ENCODE measurements at places on chromosomes 13 and 19.
A peak's percentile ranks its signal among the peaks of the same experiment; 100 is the strongest.

DNA sequence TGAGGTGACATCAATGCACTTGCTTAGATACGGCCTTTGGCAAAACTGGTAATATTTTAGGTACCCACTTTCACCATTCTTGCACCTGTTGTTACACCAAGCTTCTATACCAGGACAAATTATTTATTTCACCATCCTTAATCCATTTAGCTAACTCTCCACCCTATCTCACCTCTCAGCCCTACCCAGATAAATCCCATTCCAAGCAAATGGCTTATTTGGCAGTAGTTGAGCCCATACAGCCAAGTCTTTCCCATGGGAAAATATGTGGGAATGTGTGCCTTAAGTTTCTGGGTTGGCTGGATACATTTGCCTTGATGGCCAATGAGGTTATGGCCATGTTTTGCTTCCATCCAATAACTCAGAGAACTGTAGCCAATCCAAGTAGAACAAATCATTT lies 551.9 kb downstream of the GPC6 start:
- no peak for DNase-seq

DNA sequence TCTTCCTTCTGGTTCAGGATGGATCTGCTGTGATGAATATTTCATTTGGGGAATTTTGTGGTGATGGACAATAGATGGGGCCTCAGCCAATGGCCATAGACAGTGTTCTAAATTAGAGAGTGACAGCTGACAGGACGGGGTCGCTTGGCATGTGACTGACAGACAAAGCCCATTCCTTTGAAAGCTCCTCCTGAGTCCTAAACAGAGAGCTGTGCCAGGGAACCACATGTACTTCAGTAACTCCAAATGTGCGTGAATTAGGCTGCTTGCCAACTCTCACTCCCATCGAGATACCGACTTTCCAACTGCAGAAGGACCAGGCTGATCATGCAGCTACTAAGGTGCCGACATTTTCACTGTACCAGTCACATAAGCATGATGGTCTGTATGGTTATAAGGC lies 187.7 kb downstream of the SHISA2 start:
- no peak for DNase-seq

- DNase-seq: peak; percentile 41
Measured at GRCh38 chr19:44891016-44891882, at the start of gene TOMM40. TOMM40 (plus strand) TSS chr19:44891254; CDS start chr19:44891416, 162 bp downstream.

GRCh38 chr19:20365146-20365545 lies 198.1 kb downstream of the ZNF486 start:
- no peak for DNase-seq

GRCh38 chr13:73074014-73074413 lies 15.2 kb downstream of the KLF5 start:
- no peak for DNase-seq

DNA sequence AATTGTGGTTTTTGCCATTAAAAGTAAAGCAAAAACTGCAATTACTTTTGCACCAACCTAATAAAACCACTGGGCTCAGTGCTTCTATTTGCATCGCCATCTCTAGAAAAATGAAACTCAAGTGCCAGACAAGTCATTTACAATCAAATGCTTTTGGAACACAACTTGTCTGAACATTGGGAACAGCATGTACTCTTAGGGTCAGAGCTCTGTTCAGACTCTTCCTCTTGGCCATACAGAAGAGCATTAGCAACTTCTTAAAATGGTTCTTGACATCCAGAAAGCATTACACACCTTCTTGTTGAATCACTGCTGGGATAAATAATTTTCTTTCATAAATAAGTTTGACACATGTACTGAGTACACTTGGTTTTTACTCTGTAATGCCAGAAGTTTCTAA lies 272.5 kb downstream of the DCLK1 start:
- DNase-seq: no peak

GRCh38 chr13:50225193-50226155 lies 210.2 kb downstream of the KCNRG start:
- DNase-seq: no peak

- DNase-seq: no peak
Measured at GRCh38 chr19:6066661-6067646, 43.3 kb downstream of the RFX2 start.

GRCh38 chr19:40756502-40757110 lies 5.6 kb downstream of the SNRPA start:
- no peak for DNase-seq

GRCh38 chr13:63910511-63910910 lies 2494.9 kb upstream of the PCDH20 start:
- DNase-seq: no peak

DNA sequence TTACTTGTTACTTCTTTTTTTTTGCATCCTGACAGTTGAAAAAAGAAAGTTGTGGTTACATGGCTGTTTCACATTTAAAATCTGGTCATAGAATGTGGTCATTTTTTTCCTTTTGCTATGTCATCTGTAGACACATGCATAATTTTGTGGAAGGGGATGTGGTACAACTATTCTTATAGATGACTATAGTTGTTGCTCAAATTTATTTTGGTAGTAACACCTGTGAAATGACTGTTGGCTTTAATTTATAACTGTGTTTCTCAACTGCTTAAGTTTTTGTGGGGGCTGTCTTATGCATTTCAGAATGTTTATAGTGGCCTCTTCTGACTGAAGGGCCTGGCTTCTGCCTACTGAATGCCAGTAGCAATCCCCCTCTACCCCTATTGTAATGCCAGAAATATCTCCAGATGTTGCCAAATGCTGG lies 130.5 kb downstream of the PAN3 start:
- DNase-seq: no peak

- DNase-seq: no peak
Measured at GRCh38 chr19:39319892-39320248, 793 bp downstream of the LRFN1 start.

GRCh38 chr13:35347679-35348205 lies 128.7 kb downstream of the MAB21L1 start:
- no peak for DNase-seq

DNA sequence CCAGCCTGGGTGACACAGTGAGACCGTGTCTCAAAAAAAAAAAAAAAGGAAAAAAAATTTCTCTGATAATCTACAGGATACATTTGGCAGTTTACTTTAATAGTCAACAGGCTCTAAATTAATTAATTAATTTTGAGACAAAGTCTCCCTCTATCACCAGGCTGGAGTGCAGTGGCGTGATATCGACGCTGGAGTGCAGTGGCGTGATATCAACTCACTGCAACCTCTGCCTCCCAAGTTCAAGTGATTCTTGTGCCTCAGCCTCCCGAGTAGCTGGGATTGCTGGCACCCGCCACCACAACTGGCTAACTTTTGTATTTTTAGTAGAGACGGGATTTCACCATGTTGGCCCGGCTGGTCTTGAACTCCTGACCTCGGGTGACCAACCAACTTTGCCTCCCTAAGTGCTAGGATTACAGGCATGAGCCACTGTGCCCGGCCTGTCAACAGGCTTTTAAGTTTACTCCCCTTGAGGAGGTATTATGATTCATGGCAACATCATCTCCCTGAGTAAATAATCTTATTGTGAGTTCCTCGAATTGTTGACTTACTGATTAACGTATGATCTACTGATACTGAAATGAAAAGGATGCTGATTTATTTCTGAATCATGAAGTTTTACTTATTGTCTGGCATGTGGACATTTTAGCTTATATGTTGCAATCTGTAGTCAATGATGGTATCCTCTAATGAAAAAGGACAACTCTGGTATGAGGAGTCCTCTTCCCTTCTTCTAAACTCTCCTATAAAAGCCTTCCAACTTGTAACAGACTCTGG lies 21.3 kb upstream of the MTRF1 start:
- DNase-seq: no peak

- no peak for DNase-seq
Measured at GRCh38 chr19:57633832-57634131, 814 bp downstream of the ZNF211 start.

DNA sequence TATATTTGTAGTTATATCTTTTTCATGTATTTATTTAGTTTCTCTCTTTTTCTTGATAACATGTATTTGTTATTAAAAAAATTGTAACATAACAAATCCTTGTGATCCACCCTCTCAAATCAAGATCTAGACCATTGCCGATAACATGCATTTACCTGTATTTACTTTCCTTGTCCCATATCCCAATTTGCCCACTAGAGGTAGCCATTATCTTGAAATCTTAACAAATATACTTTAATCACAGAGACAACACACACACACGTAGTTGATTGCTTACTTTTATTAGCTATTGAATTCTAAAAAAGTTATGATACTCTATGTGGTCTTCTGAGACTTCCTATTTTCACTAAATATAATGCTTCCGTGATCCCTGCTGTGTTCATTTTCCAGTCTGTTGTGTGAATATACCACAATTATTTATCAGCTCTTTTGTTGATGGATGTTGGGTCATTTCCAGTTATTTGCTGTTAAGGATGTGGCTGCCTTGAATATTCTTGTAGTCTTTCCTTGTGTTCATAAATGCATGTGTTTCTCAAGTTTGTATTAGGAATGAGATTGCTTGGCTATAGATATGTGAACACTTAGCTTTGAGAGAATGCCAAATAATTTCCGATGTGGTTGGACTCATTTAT lies 31.3 kb upstream of the ZMYM2 start:
- DNase-seq: no peak

GRCh38 chr19:34282611-34283519 lies 28.5 kb downstream of the GARRE1 start:
- DNase-seq: no peak

DNA sequence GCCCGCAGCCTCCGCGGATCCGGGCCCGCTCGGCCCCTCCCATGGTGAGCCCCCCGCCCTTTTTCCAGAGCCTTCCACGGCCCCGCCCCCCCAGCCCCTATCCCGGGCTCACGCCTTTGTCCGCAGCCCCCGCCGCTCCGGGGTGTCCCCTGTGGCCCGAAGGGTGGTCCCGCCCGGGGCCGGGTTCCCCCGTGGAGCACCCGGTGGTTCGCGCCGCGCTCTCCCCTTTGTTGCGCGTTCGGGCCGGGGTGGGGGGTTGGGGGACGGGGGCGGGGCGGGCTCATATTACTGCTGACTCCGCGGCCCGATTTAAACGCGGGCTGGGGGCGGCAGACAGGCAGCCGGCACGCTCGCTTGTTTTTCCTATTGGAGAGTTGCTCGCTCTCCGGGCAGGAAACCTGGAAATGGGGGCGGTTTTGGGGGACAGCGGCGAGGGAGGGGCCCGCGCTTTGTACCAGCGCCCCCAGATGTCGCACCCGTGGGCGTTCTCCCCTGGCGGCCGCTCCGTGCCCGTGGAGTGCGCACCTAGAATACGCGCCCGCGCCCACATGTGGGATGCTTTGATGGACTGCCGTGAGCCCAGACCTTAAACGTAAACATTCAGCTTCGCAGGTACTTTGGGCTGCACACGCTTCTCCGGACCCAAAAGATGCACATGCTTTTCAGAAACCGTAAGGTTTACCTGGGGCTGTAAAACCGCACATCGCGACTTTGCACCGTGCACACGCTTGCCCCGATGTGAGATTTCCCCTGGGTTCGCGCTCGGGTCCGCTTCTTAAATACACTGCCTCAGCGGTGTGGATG lies 699 bp downstream of the PTOV1 start:
- no peak for DNase-seq

- no peak for DNase-seq
Measured at GRCh38 chr19:4581666-4582553, 22.4 kb upstream of the SEMA6B start.

DNA sequence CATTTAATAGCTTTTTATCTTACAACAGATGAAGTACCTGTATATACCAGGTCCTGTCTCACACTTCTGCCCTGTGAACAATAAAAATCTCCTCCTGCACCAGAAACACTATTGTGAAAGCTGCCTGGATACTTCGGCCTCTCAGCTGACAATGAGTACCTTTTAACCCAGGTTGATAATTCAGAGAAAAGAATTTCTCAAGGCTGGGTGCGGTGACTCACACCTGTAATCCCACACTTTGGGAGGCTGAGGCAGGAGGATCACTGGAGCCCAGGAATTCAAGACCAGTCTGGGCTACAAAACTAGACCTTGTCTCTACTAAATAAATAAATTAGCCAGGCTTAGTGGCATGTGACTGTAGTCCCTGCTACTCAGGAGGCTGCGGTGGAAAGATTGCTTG lies 65.3 kb upstream of the TM9SF2 start:
- DNase-seq: no peak

DNA sequence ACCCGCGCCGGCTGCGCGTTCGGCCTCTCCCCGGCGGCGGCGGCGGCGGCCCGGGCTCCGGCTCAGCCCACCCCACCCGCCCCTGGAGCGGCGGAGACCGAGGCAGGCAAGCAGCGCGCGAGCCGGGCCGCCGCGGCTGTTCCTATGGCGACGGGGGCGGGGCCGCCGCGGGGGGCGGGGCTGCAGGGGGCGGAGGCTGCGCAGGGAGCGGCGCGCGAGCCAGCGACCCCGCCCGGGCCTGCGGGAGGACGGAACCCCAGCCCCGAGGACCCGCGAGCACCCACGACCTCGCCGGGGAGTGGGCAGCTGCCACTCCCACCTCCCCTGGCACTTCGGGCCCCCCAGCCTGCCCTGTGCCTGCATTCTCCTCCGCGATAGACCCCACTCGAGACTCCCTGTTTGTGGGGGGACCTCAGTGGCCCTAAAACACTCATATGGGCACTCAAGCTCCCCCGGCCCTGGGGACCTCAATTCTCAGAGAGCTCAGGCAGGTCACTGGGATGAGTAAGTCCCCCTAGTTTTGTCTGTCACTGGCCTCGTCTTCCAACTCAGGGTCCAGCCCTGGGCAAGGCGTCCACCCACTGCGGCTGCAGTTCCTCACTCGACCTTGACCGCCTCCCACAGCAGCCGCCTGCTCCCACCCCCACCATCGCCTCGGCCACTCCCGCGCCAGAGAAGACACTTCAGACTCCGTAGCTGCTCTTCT lies at the start of gene CTXN1:
CTXN1 (minus strand) TSS at position 115 of the 706 bp plus-strand sequence. CDS start 597 bp downstream, outside the sequence.
- peak; percentile 75 for DNase-seq
